ENCODE measurements at places on chromosomes 1 and 21. TPM values are rescaled to one million over a fixed set of nuclear protein-coding genes. Genes with fewer than 3 reads are reported as not detected.

DNA sequence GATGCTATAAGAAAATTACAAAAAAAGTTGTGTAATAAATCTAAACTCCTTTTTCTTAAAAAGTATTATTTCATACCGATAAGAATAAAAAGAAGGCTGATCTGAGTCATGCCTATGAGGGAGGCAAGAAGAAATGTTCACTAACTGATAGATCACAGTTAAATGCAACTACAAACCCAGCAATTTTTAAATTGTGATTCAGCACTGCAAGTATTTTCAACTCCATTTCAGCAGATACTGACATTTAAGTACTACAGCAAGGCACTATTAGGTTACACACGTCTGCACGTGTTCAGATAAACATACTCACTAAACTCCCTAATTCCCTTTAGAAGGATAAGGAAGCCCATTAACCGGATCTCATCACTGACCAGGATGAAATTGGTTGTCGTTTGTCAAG is 213.3 kb upstream of the ZRANB2 start:
- DNase-seq, result no peak

GRCh38 chr1:3899754-3900149 is 320 bp downstream of the C1orf174 start:
- DNase-seq, result no peak

GRCh38 chr21:45228171-45228641 is 59.5 kb downstream of the POFUT2 start:
- DNase-seq, result peak; percentile 69

GRCh38 chr21:42523941-42524340 is 10.3 kb downstream of the SLC37A1 start:
- no peak for DNase-seq

DNA sequence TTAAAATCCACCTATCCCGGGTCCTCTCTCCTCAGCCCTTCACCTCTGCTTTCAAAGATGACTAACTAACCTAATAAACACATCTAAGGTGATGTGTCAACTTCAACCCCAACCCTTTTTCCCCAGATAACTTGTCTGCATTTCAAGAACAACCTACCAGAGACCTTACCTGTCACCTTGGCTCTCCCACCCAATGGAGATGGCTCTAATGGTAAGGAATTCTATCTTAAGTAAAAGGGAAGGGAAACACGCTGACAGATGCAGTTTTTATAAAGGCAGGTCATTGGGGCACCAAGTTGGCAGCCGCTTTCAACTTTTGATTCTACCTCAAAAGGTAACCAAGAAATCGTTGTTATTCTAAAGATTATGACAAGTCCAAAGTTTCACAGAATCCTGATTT is 37.6 kb downstream of the MRPL39 start:
- DNase-seq, result no peak

GRCh38 chr1:41545996-41546832 is 61.7 kb upstream of the EDN2 start:
- DNase-seq, result no peak

DNA sequence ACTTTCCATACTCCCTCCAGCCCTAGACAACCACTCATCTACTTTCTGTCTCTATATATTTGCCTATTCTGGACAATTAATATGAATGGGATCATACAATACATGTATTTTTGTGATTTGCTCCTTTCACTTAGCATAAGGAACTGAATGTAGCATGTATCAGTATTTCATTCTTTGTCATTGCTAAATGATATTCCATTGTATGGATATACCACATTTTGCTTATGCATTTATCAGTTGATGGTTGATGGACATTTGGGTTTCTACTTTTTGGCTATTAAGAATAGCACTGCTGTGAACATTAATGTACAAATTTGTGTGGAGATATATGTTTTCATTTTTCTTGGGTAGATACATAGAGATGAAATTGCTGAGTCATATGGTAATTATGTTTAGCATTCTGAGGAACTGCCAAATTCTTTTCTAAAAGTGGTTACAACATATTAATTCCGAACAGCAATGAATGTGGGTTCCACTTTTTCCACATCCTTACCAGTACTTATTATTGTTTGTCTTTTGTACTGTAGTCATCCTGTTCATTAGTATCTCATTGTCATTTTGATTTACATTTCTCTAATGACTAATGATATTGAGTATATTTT is 121.0 kb downstream of the LRRC40 start:
- DNase-seq, result no peak

DNA sequence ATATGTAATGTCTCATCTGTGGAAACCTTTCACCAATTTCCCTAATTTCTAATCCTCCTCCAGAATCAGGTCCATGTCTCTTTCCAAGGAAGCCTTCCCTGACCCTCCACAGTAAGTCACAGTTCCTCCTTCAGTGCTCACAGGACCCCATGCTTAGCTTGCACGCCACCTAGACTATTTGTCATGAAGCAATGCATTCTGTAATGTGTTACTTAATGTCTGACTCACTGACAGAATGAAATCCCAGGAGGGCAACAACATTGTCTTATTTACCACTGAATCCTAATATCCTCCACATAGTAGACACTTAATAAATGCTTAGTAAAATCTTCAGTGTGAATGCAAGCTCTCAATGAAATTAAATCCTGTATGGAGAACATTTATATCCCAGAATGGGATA is 245.9 kb upstream of the PLD5 start:
- DNase-seq, result no peak

DNA sequence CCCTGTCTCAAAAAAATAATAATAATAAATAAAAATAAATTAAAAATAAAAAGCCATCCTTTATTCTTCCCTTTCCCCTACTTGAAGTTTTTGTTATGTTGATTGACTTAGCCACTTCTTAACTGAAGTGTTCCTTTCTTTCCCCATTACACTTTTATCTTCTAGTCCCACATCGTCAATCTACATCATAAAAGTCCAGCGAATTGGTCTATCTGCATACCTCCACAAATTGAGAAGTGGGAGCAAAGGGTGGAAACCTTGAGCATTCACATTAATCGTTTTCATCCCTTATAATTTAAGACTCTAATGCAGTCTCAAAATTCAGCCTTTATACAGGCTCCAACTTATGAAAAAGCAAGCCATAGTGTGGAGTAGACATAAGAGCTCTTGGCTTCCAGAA is 6.5 kb upstream of the ZYG11A start:
- DNase-seq, result no peak

- no peak for DNase-seq
Observed at GRCh38 chr1:186865253-186865652, 36.5 kb downstream of the PLA2G4A start.

- no peak for DNase-seq
Observed at GRCh38 chr1:203017692-203018091, 8.6 kb upstream of the PPFIA4 start.

- no peak for DNase-seq
Observed at GRCh38 chr1:40740039-40740996, 43.3 kb upstream of the KCNQ4 start.

DNA sequence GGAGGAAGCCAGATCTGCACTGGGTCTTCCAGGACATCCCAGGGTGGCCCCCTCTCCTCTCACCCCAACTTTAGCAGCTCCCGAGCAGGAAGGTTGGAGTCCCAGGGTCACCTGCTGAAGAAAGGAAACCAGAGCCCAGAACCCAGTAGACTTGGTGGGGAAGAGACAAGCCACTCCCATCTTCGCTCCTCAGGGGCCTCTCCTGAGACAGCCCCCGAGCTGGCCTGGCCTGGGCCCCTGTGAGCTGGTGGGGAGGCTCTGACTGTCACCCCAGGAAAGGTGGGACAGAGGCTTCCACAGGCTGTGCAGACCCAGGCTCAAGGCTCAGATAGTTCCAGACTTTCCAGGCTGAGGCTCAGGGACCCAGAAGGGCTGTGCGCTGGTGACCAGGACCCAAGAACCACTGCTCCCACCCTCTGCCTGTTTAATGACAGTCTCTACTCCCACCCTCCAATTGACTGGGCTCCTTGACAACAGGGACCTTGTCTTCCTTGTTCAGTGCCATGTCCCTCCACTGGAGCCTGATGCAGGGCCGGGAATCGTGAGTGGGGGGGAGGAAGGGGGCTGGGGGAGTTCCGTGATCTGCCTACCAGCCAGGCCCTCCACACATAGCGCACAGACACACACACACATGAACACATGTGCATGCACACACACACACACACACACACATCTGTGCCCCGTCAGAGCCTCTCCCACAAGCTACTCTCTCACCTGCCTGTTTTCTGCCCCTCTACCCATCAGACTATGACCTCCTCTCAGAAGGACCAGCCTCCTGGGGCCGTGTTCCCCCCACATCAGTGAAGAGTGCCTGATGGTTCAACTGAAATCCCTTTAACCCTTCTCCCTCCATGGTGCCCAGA is 401.2 kb downstream of the MATN1 start:
- no peak for DNase-seq

- no peak for DNase-seq
Observed at GRCh38 chr1:115299266-115299665, 38.8 kb downstream of the NGF start.

GRCh38 chr1:72601035-72601674 is 318.8 kb upstream of the NEGR1 start:
- no peak for DNase-seq

DNA sequence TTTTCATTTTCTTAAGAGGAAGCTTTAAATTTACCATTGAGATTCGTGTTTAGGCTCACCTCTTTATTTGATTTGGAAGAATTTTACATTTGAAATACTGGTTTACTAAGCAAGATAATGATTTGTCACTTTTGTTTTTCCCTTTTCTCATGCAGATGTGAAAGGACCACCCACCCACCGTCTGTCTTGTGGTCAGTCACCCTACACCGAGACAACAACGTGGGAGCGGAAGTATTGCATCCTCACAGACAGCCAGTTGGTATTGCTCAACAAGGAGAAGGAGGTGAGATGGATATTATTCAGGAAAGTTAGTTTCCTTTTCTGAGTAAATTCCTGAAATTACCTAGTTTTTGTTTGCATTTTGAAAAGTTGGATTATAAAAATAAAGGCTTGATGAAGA is 189.5 kb downstream of the RASAL2 start:
- no peak for DNase-seq

GRCh38 chr1:107786203-107786845 is 178.7 kb downstream of the VAV3 start:
- no peak for DNase-seq

DNA sequence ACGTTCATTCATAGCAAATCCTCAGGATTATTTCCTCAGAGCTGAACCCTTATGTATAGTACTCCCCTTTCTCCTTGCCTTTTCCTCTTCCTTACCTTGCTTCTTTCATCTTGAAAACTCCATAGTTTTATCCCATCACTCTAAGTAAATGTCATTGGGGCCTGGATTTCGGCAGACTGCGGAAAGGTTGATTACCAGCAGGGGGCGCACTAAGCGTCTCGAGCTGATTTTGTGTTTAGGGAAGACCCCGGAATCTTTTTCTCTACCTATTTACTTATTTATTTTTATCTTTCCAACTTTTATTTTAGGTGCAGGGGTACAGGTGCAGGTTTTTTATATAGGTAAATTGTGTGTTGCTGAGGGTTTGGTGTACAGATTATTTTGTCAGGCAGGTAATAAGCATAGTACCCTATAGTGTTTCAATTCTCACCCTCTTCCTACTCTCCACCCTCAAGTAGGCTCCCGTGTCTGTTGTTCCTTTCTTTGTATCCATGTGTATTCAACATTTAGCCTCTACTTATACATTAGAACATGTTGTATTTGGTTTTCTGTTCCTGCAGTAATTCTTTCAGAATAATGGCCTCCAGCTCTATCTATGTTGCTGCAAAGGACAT is 11.4 kb upstream of the MTARC1 start:
- DNase-seq, result no peak

DNA sequence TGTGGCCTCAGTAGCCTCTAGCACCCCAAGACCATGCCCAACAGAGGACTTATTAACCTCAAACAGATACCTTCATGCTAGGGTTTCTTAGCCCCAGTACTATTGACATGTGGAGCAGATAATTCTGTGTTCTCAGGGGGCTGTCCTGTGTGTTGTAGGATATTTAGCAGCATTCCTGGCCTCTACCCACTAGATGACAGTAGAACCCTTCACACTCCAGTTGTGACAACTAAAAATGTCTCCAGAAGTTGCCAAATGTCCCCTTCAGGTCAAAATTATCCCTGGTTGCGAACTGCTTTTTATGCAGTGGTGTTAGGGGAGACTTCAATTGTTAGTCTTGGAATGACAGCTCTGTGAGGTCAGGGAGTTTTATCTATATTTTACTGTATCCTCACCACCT is 8.1 kb downstream of the KAZN start:
- DNase-seq, result peak; percentile 2

Gene CLDN17
- not detected for total RNA-seq

Gene SLAMF9
- not detected for total RNA-seq
